ENCODE measurements at places on chromosomes 16 and 17.

DNA sequence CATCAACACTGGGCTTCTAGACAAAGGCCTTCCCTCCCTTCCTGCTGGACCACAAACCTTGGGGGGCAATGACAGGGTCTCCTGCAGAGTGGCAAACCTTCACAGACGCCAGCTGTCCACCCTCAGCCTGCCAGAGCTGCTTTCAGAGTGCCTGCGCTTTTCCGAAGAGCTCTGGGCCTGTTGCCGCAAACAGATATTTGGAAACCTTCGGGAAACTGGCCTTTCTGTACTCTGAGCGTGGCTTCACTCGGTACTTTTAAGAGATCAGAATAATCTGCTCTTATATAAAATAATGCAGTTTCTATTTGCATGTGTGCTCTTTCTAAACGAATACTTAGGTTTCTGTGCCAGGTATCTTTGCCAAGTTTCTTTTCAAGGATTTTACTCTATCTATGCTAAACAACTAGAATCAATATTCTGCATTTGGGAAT, 152.1 kb upstream of the CHMP6 start:
- no peak for DNase-seq

- DNase-seq = no peak
These were observed 14.0 kb upstream of the UBE2I start for GRCh38 chr16:1295465-1295864.

DNA sequence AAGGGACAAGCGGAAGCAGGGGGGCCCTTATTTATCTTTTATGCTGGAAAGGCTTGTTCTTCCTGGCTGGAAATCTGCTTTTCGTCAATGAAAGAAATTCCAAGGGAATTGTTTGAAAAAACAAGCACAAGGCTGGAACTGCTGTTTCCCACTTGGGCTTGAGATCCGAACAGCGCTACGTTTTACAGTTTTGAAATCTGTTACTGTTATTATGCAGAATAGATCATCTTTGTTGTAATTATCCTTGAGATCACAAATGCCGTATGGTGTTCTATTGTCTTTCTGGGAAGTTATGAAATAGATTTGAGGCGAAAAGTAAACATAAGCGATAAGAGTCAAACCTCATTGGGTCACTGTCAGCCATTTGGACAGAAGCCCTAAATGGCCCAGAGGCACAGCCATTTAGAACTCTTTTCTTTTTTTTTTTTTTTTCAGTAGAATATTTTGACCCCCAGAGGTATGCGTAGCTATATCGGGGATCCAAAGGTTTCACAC, 223.3 kb downstream of the IRX3 start:
- no peak for DNase-seq

- no peak for DNase-seq
These were observed 9.8 kb downstream of the MPHOSPH6 start for GRCh38 chr16:82160226-82160625.

- no peak for DNase-seq
These were observed 47.2 kb upstream of the RASL10B start for GRCh38 chr17:35684055-35684802.

DNA sequence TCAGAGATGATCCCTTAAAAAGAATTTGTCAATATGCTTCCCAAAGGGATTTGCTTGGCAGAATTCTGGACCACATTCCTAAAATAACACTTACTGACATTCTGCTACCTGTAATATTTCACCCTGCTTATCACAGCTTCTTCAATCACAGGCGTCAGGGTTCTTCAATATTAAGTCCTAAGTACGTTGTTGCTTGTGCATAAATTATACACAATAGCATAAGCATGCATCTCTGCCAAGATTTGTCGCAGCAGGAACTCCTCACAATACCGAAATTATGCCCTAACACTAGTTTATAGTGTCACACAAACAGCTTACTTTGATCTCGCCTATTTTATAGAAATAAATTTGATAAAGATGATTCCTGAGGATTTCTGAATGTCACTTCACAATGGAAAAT, 48.9 kb downstream of the UBE2G1 start:
- no peak for DNase-seq

DNA sequence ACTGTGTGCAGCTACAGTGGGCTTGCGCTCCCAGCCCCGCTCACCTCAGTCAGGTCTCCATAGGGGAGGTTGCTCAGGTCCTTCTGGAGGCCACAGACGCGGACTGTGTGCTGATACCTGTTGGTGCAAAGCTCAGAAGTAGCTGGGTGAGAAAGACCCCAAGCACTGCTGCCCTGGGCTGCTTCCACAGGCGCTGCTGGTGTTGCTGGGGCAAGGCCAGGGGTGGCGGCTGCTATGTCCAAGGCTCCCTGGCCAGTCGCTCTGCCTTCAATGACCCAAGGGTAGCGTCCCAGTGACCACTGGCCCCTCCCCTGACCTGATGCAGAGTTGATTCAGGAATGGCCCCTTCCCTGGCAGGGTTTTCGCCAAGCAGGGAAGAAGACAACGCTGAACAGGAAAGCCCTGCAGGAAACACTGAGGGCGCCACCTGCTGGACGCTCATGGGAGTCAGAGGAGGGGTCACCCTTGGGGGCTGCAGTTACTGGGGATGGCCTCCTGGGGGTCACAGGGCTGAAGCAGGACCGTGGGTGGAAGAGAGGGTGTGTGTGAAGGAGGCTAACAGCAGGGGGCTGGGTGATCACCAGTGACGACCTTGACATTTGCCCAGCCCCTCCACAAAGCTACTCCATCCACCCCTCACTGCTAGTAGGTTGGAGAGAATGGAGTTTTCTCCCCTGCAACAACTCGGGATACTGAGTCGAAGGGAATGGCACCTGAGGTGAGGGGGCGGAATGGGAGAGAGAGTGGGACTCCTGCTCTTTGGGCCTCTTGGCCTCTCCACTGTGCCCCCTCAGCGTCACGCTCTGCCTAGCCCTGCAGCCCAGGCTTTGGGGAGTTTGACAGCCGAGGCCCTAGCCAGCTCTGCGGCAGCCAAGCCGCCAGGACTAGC, 38.3 kb downstream of the ABCC12 start:
- DNase-seq = peak; percentile 63

GRCh38 chr16:1335996-1336395, 2.6 kb downstream of the BAIAP3 start:
- no peak for DNase-seq

- DNase-seq = no peak
These were observed 27.4 kb upstream of the ADORA2B start for GRCh38 chr17:15917438-15918027.

DNA sequence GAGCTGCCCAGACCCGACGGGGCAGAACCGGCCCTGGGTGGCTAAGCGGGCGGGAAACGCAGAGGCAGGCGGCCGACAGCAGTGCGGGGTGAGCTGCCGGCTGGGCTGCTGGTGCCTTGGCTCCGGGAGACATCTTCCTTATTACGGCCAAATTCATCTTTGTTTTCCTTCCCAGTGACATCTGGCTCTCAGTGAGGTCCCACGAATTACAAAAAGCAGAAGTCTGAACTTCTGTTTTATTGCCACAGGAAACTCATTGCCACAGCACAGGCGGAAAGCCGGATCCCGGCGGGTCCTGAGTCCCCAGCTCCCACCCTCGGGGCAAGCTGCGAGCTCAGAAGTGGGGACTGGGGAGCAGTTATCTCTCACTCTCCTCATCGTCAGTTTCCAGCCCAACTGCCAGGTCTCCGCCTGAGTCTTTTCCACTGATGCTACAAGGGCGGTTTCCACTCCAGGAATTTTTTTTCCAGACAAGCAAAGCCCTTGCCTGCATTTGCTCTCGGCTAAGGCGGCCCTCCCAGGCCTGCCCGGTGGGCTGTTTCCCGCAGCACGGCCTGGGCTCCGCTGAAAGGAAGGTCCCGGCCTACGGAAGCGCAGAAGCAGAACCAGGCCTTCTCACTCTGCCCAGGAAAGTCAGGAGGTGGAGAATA, 40.3 kb downstream of the CBFA2T3 start:
- DNase-seq = peak; percentile 39

DNA sequence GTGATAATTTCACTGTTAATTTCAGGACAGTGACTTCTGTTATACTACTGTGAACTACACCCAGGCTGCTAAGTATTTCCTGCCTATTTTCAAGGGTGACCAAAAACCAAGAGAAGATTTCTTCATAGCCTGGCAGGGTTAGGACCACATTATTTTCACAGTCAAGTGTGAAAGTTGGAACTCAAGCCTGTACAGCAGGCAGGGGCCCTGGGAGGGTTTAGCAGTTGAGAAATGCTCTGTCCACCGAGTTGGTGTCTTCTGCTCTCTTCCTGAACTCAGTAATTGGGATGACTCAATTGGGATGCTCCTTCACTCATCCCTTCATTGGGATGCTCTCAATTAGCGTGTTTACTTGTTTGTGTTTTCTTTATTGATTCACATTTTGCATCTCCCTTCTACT, 347.3 kb upstream of the CDH11 start:
- DNase-seq = no peak

DNA sequence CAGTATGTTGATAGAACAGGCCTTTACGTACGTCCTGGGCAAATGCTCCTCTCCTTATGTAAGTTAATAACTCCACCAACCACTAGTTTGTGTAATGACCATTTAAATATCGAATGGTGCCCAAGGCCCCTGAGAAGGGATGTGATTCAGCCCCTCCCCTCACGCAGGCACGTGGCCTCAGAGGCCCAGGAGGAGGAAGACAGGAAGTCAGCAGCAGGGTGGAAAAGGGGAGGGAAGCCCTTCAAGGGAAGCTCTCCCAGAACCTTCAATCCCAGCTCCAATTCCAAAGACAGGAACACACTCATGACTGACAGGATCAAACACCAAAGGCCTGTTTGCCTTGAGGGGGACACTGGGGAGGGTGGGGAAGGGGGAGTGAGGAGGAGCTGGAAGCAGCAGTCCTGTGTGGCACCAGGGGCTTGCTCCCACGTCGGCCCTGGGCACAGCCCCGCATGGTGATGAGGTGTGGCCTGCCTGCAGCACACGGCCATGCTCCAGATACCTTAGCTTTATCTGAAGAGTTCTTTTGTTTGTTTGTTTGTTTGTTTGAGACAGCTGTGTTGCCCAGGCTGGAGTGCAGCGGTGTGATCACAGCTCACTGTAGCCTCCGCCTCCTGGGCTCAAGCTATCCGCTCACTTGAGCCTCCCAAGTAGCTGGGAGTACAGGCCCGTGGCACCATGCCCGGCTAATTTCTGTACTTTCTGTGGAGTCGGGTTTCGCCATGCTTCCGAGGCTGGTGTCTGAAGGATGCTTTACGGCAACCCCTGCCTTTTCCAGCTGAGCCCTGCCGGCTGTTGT, 105.0 kb downstream of the ZNF778 start:
- DNase-seq = no peak

DNA sequence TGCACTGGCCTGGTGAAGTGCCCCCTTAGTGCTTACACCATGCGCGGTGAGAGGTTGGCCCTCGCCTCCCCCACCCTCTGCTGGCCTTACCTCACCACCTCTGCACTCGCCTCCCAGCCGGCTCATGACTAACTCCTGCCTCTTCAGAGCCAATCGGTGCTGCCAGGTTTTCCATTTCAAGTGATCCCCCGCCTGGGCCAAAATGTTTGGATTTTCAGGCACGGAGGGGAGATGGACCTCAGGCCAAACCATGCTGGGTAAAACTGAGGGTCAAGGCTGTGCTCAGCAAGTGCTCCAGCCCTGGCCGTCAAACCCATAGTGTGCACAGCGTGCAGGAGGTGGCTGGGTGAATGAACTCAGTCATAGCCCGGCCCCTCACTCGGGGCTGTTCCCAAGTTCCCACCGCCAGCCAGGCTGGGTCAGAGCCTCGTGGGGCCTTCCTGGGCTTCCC, 175.4 kb downstream of the SEC14L1 start:
- no peak for DNase-seq

DNA sequence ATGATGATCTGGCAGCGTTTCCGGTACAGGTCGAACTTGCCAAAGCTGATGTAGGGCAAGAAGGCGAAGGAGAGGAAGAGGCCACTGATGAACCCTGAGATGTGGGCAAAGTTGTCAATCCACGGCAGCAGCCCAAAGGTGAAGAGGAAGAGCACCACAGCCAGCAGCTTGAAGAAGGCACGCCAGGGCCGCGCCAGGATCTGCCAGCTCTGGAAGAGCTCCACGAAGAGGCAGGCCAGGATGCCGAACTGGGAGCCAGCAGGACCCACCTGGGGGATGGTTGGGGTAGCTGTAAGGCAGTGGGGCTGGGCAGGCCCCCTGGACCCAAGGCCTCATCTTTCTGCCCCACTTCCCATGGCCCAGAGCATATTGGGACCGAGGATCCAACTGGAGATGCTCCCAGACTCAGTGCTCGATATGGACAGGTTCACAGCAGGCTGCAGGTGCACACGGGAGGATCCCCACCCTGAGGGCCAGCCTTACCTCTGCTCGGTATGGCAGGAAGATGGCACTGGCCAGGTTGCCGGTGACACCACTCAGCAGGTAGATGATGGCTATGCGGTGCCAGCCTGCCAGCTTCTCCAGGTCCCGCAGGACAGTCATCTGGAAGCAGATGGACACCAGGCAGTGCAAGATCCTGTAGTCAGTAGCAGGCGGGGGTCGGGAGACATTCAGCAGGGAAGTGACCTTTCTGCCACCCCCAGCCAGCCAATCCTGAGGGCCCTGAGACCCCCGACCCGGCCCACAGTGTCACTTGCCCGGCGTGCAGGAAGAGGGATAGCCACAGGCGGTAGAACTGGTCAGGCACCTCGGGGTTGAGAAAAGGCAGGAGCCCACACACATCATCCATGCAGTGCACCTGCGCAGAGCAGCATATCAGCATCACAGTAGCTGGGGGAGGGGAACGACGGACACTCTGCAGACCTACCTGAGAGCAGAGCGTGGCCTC, 5.1 kb downstream of the SNRNP25 start:
- DNase-seq = no peak

DNA sequence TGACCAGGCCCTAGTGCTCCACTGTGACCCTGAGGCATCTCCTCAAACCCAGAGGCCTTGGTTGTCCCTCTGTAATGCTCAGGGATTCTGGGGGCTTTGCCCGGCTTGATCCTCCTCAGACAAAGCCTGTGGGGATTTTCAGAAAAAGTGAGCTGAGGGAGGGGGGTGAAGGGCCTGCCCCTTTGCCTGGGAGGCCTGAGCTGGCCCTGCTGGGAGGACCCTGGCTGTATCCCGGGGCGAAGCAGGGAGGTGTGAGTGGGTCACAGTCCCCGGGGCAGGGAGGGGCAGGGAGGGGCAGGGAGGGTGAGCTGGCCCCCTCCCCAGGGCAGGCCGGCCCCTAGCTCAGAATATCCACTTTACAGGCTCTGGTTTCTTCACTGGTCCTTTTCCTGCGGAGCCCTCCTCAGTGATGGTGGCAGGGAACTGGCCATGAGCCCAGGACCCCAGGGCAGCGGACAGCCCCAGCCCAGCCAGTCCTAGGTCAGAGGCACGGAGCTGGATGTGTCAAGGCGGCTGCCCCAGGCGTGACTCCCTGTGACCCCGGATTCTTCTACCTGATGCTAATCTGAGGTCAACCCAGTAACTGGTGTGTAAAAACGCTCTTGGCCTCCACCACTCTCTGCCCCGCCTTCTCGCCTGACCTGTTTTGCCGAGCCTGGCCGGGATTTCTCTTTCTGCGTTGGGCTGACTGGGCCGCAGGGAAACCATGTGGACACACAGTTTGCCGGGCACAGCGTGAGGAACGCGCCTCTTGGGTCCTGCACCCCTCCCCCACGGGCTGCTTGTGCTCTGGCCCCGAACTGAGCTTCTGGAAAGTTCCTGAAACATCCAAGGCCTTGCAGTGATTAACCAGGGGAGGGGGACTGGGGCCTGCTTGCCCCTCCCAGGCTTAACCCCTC, 5.8 kb upstream of the FASN start:
- no peak for DNase-seq

GRCh38 chr16:86931410-86931941, 353.1 kb downstream of the FOXL1 start:
- DNase-seq = no peak
